KG1 (cell line): ENCODE measurements at places on chromosomes 7 and 10.

DNA sequence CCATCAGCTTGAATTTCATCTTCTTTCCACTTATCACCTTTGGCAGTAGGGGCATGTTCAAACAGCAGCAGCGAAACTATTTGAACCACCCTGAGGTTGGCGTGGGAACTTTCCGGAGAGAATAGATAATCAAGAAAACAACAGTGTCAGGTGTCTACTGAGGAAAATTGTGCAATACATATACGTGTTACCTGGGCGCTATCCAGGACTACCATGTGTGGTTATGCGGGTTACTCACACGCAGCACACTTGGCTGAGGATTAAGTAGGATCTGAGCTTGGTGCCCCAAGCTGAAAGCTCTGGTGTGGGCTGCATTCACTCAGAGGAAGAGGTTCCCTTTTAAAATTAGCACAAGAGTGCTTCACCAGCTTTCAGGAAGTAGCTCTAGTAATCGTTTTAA is 8.8 kb upstream of the ABI1 start:
- no peak for DNase-seq

DNA sequence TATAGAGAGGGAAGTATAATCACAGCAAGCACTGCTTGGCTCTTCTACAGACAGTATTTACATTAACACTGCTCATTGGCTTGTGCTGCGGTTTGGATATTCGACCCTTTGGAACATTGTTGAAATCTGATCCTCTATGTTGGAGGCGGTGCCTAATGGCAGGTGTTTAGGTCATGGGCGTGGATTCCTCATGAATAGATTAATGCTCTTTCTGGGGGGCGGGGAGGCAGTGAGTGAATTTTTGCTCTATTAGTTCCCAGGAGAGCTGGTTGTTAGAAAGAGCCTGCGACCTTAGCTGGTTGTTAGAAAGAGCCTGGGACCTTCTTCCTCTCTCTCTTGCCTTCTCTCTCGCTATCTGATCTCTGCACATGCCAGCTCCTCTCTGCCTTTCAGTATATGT is 77.3 kb upstream of the SVIL start:
- no peak for DNase-seq

DNA sequence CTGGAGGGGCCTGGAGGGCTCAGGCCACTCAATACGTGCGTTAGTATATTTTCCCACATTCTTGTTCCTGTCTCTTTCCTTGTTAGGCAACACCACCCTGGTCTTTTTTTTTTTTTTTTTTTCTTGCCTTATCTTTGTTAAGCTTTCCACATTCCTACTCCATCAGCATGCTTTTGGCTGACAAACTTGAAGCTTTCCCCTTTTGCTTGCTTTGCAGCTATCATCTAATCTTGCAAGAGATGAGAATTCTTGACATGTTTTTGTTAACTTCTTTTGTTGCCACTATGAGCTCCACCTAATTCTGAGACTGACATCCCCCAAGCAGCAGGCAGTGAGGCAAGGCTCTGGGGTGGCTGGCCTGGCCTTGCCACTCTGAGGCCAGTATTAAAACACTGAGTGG is 52.5 kb upstream of the NRP1 start:
- no peak for DNase-seq

DNA sequence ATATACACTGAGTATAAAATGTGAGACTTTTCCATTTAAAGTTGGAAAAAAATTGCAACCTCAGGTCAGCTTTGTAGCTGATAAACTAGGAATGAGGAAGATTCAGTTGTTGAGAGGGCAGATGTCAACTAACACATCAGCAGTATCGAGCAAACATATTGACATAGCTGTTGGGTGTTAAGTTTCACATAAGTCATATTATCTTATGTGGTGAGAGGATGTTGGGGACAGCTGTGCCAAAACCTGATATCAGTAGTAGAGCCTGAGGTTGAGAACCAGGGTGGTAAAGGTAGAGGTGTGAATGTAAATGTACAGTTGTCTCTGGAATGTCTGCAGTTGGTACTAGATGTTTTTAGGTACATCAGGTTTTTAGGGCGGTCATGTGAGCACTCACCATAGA is 5.0 kb downstream of the ZRANB1 start:
- no peak for DNase-seq
